Cardiac fibroblast (primary cell): ENCODE measurements at places on chromosomes 4 and X.

GRCh38 chr4:53840643-53841042 lies 223.8 kb downstream of the CHIC2 start:
- no peak for DNase-seq

- DNase-seq = no peak
Observed at GRCh38 chr4:185248393-185249039, 39.1 kb downstream of the SNX25 start.

- no peak for DNase-seq
Observed at GRCh38 chr4:151462554-151462953, 53.6 kb downstream of the FHIP1A start.

GRCh38 chr4:140308366-140309123 lies 64.9 kb upstream of the SCOC start:
- DNase-seq = peak; percentile 80

DNA sequence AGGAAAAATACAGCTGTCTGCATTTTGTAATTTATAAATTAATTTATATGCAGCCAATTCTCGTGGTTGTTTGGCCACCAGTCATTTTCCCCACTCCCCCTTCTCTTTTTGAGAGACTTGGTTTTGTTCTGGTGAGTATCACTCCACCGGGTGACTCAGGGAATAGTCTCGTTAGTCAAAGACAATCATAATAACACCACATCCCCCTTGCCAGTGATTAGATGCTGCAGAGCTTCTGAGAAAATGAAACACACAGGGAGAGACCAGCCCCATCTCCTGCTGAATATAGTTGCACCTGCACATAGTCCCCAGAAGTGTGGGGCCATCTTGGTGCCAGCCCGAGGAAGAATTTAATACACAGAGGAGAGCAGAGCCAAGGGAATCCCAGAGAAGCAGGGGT lies 8.0 kb upstream of the FNIP2 start:
- no peak for DNase-seq

- no peak for DNase-seq
Observed at GRCh38 chrX:118396113-118396512, 50.2 kb downstream of the WDR44 start.

- no peak for DNase-seq
Observed at GRCh38 chrX:129510331-129510730, 13.0 kb downstream of the SMARCA1 start.

DNA sequence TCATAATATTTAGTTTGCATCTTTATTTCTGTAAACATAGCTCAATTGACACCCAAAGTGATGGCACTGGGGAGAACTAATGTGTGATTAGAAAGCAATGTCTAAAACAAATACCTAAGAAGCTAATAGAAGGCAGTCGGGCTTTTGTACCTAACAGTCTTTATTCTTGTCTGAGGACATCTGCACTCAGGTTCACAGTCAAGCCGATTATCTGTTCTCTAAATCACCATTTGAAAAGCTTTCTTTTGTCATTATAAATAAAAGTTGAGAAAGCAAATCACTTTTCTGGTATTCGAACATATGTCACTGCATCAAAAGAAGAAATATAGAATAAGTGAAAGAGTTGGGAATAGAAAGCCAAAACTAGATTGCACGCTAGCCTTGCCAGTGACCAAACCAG lies 2037.9 kb upstream of the TENM3 start:
- no peak for DNase-seq

DNA sequence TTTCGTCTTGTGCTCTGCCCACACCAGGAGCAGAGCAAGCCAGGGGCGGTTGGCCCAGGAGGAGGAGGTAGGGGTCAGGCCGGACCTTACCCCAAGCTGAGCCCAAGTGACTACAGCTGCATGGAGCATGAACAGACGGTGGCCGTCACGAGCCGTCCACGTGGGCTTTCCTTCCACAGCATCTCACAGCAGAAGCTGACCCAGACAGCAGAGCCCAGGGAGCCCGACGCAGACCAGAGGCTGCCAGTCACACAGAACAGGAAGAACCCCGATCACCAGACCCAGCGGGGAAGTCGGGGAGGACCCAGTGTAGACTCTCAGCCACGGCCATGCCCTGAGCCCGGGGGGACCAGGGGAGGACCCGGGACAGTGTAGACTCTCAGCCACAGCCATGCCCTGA lies 58.0 kb downstream of the FAM53A start:
- no peak for DNase-seq

- DNase-seq = no peak
Observed at GRCh38 chrX:666762-667720, 36.5 kb downstream of the SHOX start.

- no peak for DNase-seq
Observed at GRCh38 chr4:85268961-85269360, 206.0 kb upstream of the ARHGAP24 start.

GRCh38 chr4:105182211-105182610 lies 35.5 kb downstream of the TET2 start:
- DNase-seq = no peak

- DNase-seq = no peak
Observed at GRCh38 chr4:180913750-180914149, 1329.5 kb upstream of the TENM3 start.

- DNase-seq = peak; percentile 43
Observed at GRCh38 chr4:52037689-52038102, 403 bp downstream of the SGCB start.

- no peak for DNase-seq
Observed at GRCh38 chrX:72020788-72021187, 110.1 kb downstream of the NHSL2 start.

GRCh38 chr4:128305942-128306341 lies 18.3 kb upstream of the PGRMC2 start:
- DNase-seq = no peak

- DNase-seq = no peak
Observed at GRCh38 chr4:896216-896615, 35.9 kb downstream of the GAK start.

GRCh38 chr4:158606969-158607368 lies 64.7 kb downstream of the C4orf46 start:
- no peak for DNase-seq

GRCh38 chrX:155334486-155335336 lies at the start of gene CLIC2:
Gene CLIC2 (minus strand): TSS chrX:155334614. CDS start chrX:155334427, 187 bp downstream.
- DNase-seq = peak; percentile 70

- no peak for DNase-seq
Observed at GRCh38 chrX:10174810-10175209, 18.0 kb downstream of the CLCN4 start.

DNA sequence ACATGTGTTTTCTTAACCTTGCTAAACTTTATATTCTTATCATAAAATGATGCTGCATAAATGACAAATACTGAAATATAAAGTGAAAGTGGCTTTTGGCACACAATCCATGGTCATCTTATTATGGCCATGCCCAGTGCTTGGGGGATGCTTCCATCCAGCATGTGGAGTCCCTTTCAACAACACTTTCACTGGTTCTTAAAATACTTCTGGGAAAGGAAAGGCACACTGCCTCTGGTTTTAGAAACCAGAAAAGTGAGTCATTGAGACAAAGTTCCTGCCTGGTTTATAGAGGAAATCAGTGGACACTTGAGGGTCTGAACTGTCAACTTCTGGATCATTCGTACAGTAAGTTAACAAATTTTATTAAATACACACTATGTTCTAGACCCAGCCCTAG lies 248.0 kb upstream of the ADAMTS3 start:
- no peak for DNase-seq

DNA sequence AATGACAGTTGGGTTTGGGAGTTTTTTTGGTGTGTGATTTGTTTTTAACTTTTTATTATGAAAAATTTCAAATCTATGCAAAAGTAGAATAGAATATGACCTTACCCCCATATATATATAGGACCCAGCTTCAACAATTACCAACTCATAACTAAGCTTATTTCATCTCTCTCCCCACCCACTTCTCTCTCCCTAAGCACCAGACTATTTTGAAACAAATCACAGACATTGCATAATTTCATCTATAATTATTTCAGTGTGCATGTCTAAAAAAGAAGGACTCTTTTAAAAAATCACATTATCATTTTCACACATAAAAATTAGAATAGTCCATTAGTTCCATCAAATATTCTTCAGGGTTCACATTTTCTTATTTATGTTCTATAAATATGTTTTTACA lies 28.3 kb upstream of the NKX6-1 start:
- no peak for DNase-seq

GRCh38 chrX:1658071-1658491 lies 43.2 kb downstream of the ASMT start:
- no peak for DNase-seq

DNA sequence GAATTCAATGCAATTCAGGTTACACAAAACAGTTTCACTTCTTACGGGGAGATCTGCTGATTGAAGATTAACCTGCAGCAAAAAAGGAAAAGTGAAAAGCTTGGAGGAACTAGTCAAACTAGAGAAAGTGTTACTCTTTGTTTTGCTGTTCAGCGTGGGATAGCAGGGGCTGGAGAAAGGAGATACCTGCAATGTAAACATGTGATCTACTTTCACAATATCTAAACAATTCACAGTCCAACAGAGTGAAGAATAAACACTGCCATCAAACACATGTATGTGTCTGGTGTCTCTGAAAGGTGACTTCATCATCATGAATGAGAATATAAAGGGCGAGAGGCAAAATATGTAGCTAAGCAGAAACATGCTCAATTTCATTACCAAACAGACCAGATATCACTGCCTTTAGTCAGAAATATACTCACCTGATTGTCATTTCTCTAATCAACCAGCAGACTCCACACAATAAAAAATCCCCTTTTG lies 26.4 kb downstream of the NIPAL1 start:
- DNase-seq = no peak

GRCh38 chrX:111662292-111662691 lies 18.7 kb upstream of the ALG13 start:
- no peak for DNase-seq

DNA sequence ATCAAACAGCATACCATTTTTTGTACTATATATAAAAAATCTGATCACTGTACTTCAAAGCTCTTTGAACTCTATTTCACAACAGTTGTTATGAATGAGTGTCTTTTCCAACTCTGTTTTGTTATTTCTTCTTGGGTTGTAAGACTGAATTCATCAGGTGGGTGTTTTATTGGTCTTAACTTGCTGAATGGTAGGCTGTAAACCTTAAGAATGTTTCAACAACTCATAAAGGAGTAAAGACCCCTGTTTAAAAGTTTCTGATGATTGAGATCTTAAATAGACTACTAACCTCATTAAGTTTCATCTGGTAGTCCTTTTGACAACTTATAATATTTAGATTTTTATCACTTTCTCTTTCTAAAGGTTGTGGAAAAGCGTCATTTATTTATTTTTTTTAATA lies 18.4 kb upstream of the STAG2 start:
- DNase-seq = no peak

DNA sequence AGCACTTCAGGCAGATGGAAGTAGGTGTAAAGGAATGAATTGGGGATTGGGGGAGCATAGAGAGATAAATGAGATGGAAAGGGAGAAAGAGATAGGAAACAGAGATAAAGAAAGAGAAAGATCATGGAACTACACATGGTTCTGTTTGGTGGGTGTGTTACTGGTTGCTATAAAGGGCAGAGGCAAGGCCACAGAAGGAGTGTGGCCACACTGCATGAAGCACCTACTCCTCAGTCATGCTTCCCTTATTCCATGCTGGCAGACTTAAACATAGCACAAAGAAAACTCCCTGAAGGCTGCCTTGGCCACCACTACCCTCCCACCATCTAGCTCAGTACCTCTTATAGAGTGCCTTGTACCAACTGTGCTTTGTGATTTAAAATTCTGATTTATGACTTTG lies 56.9 kb downstream of the OPHN1 start:
- no peak for DNase-seq

DNA sequence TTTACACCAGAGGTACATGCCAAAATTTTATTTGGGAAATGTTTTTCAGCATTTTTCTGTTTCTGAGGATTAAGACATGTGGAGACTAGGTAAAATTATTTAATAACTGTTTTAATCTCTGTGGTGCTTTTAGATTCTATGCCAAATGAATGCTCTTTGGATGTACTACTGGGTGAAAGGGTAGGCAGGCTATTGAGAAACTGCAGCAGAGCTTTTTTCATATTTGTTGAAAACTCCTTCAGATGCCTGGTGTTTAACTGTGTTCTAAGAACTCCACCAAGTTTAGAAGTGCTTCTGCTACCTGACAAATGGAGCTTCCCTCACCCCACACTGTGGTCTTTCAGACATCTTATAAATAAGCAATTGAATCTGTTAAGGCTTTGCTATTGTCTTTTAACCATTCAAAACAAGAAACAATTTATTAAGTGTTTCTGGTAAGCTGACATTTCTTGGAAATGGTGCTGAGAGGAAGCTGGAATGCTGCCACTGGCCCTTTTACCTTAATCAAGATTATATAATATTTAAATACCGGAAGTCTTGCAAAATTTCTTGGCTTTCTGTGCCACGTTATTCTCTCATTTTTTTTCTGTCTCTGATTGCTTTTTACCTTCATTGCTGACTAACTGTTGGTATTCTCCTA lies 51.2 kb upstream of the CYSLTR1 start:
- peak; percentile 2 for DNase-seq

DNA sequence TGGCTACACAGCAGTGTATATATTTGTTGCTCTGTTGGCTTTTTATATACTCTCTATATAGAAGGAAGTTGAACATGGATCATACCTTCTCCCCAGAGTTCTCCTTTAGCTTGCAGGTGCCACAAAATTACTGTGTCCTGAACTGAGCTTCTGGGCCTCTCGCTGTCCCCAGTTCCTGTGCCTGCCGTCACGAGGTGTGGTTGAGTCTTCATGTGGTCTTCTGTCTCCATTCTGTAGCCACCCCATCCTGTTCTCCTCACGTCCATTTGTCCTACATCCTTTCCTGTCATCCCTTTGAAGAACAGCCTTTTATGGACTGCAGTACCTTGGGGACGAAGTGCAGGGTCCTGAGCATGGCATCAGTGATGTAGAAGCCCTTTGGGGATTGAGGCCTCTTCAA lies 14.5 kb downstream of the TMEM131L start:
- no peak for DNase-seq

DNA sequence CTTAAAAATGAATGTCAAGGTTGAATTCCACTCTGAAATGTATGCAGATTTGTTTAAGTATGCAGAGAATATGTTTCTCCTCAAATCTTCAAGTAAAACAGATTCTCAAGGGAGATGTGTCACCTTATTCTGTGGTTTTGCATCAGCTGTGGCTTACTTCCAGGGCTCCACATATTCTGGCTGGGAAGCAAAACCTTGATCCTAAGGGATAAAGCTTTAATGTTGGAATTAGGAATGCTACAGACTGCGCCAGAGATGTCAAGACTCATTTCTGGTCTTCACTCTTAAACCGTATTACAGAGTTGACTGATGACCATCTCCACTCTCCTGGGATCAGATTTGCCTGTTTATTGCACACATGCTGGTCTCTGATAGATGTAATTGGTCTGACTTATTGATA lies 143.9 kb upstream of the DIPK2B start:
- DNase-seq = peak; percentile 63

GRCh38 chr4:17165286-17165685 lies 266.8 kb upstream of the LDB2 start:
- peak; percentile 10 for DNase-seq

DNA sequence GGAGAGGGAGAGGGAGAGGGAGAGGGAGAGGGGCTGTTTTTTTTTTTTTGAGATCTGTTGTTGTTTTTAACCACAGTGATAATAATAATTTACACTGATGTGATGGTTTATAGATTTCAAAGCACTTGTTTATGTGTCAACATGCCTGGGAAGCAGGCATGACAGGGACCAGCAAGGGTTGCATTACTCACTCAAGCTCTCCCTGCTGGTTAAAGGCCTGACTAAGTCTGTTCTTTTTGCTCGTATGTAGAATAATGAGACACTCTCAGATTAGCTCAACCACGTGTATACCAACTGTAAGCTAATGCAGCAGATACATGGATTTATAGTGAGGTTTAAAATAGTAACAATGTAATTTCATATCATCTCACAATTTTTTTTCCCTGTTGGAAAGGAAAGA lies 134.6 kb upstream of the BOD1L1 start:
- DNase-seq = peak; percentile 64
